Ovary (tissue), 10 donors: ENCODE measurements at places on chromosomes 16 and 17. TPM values are rescaled to one million over a fixed set of nuclear protein-coding genes. Genes with fewer than 3 reads are reported as not detected.

ZFP3 gene
- polyA plus RNA-seq: 6.5 TPM

MATCAP1 gene
- polyA plus RNA-seq: 15.4 TPM

SLC5A10 gene
- not detected for polyA plus RNA-seq

OR1A1 gene
- polyA plus RNA-seq: not detected

CACNB1 gene
- 2.6 TPM for polyA plus RNA-seq

ESRP2 gene
- 0.17 TPM for polyA plus RNA-seq

PDIA2 gene
- polyA plus RNA-seq: 0.04 TPM

CMTM2 gene
- polyA plus RNA-seq: 0.21 TPM

SMIM5 gene
- polyA plus RNA-seq: 0.52 TPM

KCNJ2 gene
- polyA plus RNA-seq: 0.97 TPM

TAC4 gene
- polyA plus RNA-seq: not detected

PRR15L gene
- polyA plus RNA-seq: 0.16 TPM

GAS2L2 gene
- not detected for polyA plus RNA-seq

NHLRC4 gene
- polyA plus RNA-seq: 0.53 TPM

NOL3 gene
- polyA plus RNA-seq: 17.9 TPM

GPR139 gene
- not detected for polyA plus RNA-seq

RAP1GAP2 gene
- 4.3 TPM for polyA plus RNA-seq

KRT38 gene
- not detected for polyA plus RNA-seq

CCDC40 gene
- 6.3 TPM for polyA plus RNA-seq

MYOCD gene
- polyA plus RNA-seq: 9.1 TPM

SCGB1C2 gene
- polyA plus RNA-seq: not detected

TEX14 gene
- 0.34 TPM for polyA plus RNA-seq

CPNE7 gene
- 0.90 TPM for polyA plus RNA-seq

ZSCAN10 gene
- not detected for polyA plus RNA-seq

GRAPL gene
- 1.0 TPM for polyA plus RNA-seq

CD300LB gene
- 0.43 TPM for polyA plus RNA-seq

PROCA1 gene
- polyA plus RNA-seq: 6.5 TPM

SOX15 gene
- 15.8 TPM for polyA plus RNA-seq

MYBBP1A gene
- 12.7 TPM for polyA plus RNA-seq

STAT5A gene
- polyA plus RNA-seq: 19.5 TPM
